ENCODE measurements at places on chromosomes 6 and 20.

GRCh38 chr6:81476881-81477280 is 275.6 kb downstream of the TENT5A start:
- DNase-seq = no peak

DNA sequence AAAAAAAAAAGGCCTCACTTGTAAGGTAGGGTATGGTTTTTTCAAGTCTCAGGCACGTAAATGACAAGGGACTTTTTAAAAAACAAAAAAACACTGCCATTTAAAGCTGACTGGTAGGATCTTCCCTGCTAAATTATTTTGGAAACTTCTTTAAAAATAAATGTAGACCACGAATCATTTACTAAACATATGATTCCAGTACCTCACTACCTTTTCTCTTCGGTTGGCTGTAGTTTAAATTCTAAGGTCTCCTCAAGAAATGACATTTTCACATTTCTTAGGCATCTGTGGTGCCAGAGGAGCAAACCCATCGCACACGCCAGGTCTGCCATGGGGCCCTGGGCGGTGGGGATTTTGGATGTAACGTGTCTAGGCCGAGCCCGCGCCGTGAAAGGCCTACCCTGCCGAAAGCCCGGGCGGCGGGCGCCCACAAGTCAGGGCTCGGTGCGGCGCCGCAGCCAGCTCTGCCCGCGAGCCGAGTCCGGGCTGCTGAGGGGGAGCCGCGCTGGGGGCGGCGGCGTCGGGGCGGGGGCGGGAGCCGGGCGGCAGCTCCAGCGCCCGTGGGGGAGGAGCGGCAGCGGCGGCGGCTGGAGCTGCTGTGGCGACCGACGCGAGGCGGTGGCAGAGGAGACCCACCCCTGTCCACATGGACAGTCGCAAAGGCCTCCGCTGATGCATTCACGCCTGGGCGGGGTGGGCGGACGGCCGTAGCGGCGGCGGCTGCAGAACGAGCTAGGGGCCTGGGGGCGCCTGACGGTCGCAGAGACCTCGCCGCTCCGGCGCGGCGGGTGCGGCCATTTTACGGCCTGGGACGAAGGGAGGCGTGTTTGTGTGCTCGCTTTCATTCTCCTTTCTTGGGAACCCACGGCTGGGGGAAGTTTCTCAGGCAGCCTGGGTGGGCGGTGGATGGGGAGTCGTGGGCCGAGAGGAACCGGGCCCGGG is at the start of gene SENP6:
TSS of gene SENP6 (plus strand) at position 577 of the 942 bp plus-strand sequence. CDS start 645 bp downstream, outside the sequence.
- DNase-seq = peak; percentile 73

DNA sequence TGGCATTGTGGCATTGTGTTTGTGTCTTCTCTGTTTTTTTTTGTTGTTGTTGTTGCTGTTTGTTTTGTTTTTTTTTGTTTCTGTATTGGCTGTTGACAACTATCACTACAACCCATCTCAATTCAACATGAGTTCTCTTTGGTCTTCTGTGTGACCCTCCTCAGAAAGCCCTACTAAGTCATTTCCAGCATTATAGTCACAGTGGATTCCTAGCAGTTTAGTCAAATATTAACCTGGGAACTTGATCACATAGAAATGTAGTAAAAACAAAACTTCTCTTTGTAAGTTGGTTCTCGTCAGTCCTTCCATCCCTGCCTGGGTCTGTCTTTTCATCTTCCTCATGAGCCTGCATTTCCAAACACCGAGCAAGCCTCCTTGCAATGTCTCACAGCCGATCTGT is 16.8 kb downstream of the SLC17A2 start:
- no peak for DNase-seq

DNA sequence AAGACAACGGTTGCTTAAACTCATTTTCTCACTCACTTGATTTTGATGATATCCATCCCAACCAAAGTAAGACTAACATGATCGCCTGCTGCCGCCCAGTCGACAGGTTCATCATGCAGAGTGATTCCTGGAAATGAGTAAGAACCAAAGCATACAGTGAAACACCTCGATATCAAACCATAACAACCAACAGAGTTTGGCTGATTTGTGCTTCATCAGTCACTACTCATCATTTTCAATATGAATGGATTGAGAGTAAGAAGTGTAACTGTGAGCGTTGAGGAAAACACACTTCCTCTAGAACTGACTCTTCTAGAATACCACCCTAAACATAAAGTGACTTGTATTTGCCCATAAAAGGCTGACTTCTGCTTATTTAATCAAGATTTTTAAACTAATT is 29.2 kb upstream of the ALDH8A1 start:
- no peak for DNase-seq

- no peak for DNase-seq
Observed at GRCh38 chr20:4836473-4836872, 114.8 kb downstream of the PRND start.
